ENCODE measurements at places on chromosomes 4 and X. TPM values are rescaled to one million over a fixed set of nuclear protein-coding genes. Genes with fewer than 3 reads are reported as not detected.

DNA sequence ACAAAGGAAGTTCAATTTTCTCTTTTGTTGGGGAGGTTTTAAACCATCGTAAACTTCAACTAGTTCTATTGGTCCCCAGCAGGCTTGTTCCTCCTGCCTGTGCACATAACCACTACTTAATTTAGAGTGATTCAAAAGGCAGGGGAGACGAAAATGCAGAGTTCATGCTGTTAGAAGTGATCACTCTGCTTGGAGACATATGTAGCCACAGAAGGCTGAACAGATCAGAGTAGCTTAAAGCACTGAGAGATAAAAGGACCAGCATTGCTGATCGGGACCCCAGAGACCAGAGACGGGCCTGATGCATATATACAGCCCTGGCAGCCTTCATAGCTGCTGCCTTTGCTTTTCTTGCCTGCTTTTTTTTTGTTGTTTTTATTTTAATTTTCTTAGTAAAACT lies 662.0 kb upstream of the CPEB2 start:
- no peak for DNase-seq

- no peak for DNase-seq
Observed at GRCh38 chr4:41622787-41623186, 84.8 kb downstream of the LIMCH1 start.

DNA sequence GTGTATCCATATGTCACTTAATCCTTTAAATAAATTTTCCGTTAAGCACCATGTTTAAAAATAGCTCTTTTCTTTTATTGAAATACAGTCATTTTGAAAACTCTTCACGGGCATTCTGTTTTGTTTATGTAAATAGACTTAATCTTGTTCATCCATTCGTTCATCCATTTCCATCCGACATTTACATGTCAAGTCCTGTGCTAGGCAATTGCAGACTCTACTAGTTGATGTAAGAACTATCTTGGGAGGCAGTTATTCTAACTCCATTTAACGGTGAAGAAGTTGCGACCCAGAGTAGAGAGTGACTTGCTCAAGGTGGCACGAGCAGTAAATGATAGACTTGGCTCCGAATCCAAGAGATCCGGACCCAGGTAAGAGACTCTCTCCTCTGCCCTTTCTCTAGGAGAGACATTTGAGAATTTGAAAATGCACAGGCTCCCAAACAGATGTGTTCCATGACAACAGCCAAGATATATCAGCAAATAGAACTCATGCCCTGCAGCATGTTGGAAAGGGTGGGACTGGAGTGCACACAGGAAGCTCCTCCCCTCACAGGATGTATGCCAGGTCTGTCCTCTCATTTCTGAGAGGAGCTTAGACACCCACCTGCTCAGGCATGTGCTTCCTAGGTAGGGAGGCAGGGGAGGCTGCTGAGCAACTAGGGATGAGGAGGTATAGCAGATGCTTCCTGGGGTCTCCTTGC lies 64.5 kb downstream of the DRD5 start:
- DNase-seq: no peak

Gene AREG
- polyA plus RNA-seq: 17.4 TPM

GRCh38 chrX:130789793-130790192 lies 113.2 kb downstream of the ENOX2 start:
- DNase-seq: no peak

- no peak for DNase-seq
Observed at GRCh38 chr4:26015133-26015651, 101.2 kb downstream of the SMIM20 start.

DNA sequence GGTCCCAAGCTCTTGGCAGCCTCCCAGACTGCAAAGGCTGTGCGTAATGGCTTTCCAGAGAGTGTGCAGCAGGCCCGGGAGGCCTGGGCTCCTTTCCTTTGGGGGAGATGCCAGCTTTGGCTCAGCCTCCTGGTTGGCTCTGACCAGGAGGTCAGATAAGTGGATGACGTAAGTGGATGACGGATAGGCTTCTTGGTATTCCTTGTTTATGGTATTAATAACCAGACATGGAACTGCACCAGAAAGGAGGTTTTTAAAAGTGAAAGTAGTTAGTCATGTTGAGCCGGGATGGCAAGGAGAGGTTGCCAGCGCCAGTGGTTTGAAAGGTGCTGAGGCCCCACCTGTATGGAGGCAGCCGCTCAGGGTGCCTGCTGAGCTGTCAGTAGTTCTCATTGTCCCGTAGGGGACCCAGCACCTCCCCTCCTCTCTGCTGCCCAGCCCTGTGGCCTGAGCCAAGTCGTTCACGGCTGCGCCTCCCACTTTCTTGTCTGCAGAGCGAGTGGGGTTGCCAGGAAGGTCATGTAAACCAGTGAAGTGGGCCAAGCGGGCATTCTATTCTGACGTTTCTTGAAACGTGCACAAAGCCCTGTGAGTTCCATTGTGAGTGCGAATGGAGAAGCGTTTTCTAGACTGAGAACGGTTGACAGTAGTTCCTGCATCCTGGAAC lies 28.7 kb upstream of the STOX2 start:
- peak; percentile 41 for DNase-seq
